ENCODE measurements at places on chromosomes 2 and 18. TPM values are rescaled to one million over a fixed set of nuclear protein-coding genes. Genes with fewer than 3 reads are reported as not detected.

Gene C1QL2
- total RNA-seq: not detected

Gene DSC2
- not detected for total RNA-seq

Gene EFHD1
- not detected for total RNA-seq

GRCh38 chr2:11581124-11581796, 47.4 kb downstream of the GREB1 start:
- no peak for DNase-seq

Gene DTNA
- total RNA-seq: 9.5 TPM

- DNase-seq: no peak
Measured at GRCh38 chr2:197089655-197090054, 163.1 kb upstream of the PGAP1 start.
